T-helper 2 cell treated with Interferon-gamma antibody and Interleukin-4, amounts not matched to agents 5 μg/mL and 100 μg/mL, for 36 hours (primary cell): ENCODE measurements at places on chromosomes 6 and 20.

- no peak for DNase-seq
Measured at GRCh38 chr6:75528423-75528822, 34.8 kb upstream of the FILIP1 start.

DNA sequence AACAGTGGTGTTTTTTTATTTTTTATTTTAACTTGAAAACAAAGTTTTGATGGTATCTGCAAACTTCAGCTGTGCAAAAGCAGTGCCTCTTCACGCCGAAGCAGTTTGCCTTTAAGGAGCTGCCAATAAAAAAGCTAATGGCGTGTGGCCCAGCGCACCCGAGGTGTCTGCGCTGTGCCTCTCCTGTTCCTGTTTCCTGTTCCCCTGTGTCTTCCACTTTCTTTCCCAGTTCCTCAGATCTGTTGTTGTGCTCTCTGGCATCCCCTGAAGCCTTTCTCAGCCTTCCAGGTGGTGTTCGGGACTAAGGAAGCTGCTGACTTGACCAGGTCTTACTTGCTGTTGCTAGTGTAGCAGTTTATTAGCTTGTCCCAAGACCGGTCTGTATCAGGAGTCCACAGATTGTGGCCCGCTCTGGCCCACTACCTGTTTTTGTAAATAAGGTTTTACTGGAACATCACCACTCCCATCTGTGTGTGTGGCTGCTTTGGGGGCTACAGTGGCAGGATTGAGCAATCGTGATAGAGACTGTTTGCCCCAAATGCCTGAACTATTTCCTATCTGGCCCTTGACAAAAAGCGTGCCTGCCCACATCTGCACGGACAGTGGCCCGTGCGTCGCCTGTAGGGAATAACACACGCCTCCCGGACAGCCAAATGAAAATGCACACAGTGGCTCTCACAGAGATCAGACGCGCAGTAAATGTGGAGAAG, 178.3 kb downstream of the TMEM242 start:
- no peak for DNase-seq

GRCh38 chr6:49524541-49524940, 24.8 kb downstream of the GLYATL3 start:
- no peak for DNase-seq

GRCh38 chr20:3350422-3350821, 57.0 kb downstream of the DNAAF9 start:
- DNase-seq, result no peak

DNA sequence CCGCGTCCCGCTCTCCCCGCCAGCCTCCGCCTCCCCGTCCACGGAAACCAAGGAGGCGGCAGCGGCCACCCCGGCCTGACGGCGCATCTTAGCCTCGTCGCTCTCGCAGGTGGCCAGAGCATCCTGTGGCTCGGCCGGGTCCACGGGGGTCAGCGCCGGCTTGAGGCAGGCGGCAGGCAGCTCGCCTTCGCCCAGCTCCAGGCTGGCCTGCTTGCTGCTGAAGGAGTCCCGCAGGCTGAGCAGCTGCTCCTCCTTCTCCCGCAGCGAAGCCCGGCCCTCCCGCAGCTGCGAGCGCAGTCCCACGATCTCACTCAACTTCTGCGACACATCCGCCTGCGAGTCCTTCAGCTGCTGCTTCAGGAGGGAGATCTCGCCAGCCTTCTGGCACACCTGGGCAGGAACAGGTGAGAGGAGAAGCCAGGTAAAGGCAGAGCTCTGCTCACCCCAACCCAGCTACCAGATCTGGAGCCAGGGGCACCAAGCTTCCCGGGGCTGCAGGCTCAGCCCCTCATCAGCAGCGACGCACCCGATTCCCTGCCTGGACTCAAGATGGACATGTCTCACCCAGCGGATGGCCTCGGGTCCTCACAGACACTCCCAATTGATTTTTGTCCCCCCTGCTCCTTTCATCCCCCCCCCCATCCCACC, 5.2 kb upstream of the FASTKD5 start:
- DNase-seq, result no peak

- no peak for DNase-seq
Measured at GRCh38 chr6:56263596-56264315, 16.4 kb upstream of the COL21A1 start.

DNA sequence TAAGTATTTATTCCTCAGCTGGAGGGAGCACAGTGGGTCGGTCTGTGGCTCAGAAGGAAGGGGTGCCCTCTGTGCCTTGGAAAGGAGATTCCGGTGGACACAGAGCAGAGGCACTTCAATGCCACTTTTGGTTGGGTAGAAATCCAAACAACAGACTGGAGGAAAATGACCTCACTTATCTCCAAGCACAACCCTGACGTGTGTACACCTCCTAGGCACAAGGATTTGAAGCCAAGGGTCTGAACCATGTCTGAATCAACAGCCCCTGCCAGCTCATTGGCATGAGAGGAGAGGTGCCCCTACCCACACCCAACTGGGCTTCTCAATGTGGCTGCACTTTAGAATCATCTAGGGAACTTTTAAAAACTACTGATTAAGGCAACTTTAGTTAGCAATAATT, 13.4 kb downstream of the CD24 start:
- no peak for DNase-seq

GRCh38 chr20:62277253-62277652, 25.5 kb upstream of the ADRM1 start:
- DNase-seq, result no peak

- DNase-seq, result no peak
Measured at GRCh38 chr20:61662968-61663331, 402.7 kb downstream of the TAF4 start.
